CMK (cell line): ENCODE measurements at places on chromosomes 7 and 10.

DNA sequence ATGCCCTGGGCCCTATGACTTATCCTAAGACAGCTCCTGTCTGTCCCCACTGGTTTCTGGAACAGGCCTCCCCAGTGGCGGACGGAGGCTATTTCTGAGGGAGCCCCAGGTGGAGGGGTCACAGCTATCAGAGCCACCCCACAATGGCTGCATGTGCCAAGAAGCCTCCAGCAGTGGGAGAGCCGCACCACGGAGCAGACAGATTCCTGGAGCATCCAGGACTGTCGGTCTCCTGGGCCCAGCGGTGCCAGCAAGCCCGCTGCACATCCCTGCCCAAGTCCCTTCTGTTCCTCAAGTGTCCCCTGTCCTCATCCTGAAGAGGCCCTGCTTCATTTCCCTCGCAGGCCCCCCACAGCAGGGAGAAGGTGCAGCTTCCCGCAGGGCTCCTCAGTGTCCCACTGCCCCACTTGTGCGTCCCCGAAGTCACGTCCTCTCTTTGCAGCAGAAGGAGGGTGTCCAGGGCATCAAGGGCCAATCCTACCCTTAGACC lies 193.0 kb upstream of the SHH start:
- DNase-seq, result no peak

DNA sequence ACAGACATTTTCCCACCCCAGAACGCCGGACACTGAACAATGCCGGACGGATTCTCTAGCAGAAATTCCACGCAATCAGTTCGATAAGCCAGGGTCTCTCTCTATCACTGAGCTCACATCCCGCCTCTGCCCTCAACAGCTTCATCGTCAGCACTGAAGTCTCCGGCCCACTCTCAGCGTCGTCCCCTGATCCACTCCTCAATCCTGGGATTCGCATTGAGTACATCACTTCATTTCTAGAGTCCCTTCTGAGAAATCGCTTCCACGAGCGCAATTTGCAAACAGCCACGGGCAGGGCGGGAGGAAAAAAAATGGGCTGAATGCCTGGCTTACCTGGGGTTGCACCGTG lies 365 bp downstream of the YME1L1 start:
- no peak for DNase-seq

- DNase-seq, result no peak
These were observed 16.1 kb upstream of the CUZD1 start for GRCh38 chr10:122861711-122862161.

- DNase-seq, result no peak
These were observed 284.1 kb downstream of the KIF20B start for GRCh38 chr10:89985446-89985845.

- DNase-seq, result peak; percentile 45
These were observed 30.9 kb upstream of the FAM133B start for GRCh38 chr7:92621026-92621540.

DNA sequence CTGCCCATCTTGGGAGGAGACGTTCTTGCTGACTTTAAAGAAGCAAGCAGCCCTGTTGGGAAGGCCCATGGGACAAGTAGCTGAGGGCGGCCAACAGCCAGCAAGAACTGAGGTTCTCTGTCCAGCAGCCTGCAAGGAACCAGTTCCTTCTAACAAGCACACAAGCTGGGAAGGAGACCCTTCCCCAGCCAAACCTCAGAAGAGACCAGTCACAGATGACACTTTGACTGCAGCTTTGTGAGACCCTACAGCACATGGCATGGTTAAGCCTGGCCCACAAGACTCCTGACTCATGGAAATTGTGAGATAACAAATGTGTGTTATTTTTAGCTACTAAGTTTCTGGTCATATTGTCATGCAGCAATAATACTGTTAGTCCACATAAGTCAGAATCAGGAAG lies 99.9 kb downstream of the PRLHR start:
- no peak for DNase-seq

- DNase-seq, result no peak
These were observed 29.2 kb downstream of the FAM3C start for GRCh38 chr7:121366852-121367431.

GRCh38 chr7:129053938-129054437 lies 923 bp downstream of the TNPO3 start:
- peak; percentile 14 for DNase-seq

DNA sequence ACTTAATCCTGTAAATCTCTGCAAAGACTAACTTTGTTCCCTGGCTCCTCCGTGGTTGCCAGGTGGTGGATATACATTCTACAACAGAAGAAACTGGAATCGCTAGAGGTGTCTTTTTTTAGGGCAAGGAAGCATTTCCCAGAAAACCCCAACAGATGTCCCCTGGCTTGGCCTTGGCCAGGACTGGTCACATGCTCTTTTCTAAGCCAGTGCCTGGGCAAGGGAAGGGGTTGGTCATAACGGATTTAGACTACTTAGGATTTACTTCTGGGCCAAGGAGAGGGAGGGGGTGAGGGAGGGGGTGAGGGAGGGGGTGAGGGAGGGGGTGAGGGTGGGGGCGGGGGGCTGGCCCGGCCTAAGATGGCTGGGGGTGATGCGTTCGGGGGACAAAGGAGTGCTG lies 105.7 kb downstream of the SNX10 start:
- no peak for DNase-seq

GRCh38 chr7:120992965-120993494 lies 4.5 kb downstream of the CPED1 start:
- no peak for DNase-seq

DNA sequence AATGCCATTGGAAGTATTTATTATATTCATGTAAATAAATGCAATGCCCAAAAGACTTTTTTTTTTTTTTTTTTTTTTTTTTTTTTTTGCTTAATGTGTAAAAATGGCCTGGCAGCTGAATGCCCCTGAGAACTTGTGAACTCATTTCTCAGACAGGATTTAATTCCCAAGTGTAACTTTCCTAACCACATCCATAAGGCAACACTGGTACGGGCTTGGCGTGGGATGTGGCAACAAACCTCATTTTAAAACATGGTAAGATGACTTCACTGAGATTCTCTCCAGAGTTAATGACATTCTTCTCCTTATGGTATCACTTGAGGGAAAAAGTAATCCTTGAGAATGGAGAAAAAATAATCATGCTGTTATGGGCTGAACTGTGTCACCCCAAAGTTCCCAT lies 150.4 kb downstream of the DGKI start:
- DNase-seq, result no peak

- DNase-seq, result no peak
These were observed 27.9 kb downstream of the SRI start for GRCh38 chr7:88191911-88192310.

DNA sequence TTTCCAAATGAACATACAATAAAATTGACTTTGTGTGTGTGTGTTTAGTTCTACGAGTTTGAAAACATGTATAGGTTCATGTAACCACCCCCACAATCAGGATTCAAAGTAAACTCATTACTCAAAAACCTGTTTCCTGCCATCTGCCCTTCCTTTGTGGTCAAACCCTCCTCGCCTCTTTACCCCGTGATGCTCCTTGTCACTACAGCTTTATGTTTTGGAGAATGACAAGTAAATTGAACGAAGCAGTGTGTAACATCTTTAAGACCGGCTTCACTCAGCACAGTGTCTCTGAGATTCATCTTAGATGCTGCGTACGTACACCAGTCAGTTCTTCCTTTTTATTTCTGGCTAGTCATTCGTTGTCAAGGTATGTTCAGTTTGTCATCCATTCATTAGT lies 54.6 kb upstream of the MKI67 start:
- DNase-seq, result no peak

GRCh38 chr7:157444843-157445135 lies 108.0 kb downstream of the DNAJB6 start:
- DNase-seq, result no peak

GRCh38 chr7:43856996-43857395 lies 12.3 kb downstream of the MRPS24 start:
- DNase-seq, result no peak

GRCh38 chr10:72221278-72221677 lies 5.2 kb upstream of the ASCC1 start:
- no peak for DNase-seq

- no peak for DNase-seq
These were observed 73.4 kb downstream of the LHPP start for GRCh38 chr10:124534826-124535601.

DNA sequence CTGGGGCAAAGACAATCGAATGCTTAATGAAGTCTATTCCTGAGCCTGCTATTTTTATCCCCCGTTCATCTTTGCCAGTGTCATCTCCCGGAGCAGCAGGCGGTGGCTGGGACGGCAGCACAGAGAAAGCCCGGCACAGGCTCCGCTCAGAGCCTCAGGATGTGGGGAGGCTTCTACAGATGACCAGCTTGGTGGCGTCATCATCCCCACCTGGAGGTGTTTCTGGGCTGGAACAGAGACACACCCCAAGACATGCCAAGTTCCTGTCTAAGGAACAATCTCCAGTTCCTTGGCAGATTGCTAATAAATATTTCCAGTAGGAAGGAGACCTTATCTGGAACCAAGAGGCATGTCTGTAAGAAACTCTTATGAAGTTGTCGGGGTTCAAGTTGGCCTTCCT lies 552.4 kb upstream of the MGMT start:
- no peak for DNase-seq

DNA sequence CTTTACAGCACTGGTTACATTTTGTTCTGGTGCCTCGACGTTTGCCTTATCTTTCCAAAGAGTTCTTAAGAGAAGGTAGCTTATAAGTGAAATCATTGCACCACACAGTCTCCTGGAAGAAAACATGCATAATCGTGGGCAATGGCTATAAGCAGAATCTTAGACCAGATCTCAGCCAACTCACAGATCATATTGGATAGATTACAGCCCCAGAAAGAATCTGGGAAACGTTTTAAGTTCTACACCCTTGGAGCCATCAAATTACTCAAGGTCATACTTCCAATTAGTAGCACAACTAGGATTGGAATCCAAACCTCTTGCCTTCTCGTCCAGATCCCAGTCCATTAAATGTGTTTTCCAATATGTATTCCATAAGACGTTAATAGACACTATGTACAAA lies 8.8 kb upstream of the PDCD4 start:
- DNase-seq, result no peak

- DNase-seq, result no peak
These were observed 2.0 kb upstream of the ASB13 start for GRCh38 chr10:5668429-5668828.

DNA sequence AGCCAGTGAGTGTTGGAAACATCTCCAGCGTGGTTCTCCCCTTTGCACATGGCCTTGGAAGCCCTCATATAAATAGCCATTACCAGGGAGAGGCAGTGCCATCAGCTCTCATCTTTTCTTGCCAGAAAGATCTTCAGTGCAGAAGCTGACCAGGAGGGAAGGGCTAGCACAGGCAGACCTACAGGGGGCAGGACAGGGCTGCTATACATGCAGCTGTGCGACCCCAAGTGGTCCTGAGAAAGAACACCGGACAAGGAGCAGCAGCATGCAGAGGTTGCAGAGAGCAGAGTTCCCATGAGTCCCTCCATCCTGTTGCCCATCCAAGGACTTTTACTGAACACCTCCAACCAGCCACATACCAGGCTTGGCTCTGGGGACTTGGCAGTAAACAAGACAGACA lies 17.1 kb downstream of the GRID1 start:
- DNase-seq, result no peak

DNA sequence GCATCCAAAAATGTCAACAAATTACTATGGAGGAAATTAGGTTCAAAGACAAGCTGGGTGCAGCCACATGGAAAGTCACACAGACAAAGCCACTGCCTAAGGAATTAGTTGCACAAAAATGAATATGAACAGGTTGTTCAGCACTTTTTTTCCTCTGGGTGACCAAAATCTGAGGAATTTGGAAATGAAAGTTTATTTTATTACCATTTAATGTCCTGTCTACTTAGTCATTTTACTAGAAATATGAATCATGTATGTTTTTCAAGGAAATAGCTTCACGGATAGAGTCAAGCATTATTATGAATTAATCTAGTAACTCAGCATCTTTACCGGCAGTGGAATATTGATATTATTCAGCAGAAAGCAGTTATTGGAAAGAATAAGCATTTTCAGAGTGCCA lies 106.3 kb downstream of the ANK3 start:
- DNase-seq, result no peak

DNA sequence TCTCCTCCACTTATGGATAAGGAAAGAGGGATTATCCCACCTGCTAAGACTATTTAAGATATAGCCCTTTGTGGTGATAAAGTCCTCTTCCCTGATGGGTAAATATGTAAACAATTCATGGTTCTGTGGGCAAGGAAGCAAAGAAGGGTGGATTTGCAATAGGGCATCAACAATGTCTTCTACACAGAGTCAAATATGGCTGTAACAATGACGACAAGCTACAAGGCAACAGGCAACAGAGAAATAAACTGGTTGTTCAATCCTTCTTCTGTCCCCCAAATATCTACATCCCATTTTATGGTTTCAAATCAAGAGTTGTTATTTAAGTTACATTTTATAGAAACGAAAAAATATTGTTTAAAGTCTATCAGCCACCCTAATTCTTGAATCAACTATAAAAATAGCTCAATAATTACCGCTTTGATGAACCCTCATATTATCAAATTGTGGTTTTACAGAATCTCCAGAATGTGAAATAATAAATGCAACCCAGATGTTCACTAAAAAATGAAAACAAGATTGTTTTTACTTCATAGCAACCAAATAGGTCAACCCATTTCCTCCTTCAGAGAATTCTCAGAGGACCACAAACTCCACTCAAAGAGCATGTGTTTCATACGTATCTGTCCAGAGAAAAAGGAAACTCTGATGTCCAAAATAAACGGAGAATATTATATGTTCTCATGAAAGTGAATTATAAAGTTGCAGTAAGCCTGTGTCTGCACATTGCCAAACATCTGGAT lies 13.8 kb downstream of the CYTH3 start:
- no peak for DNase-seq

DNA sequence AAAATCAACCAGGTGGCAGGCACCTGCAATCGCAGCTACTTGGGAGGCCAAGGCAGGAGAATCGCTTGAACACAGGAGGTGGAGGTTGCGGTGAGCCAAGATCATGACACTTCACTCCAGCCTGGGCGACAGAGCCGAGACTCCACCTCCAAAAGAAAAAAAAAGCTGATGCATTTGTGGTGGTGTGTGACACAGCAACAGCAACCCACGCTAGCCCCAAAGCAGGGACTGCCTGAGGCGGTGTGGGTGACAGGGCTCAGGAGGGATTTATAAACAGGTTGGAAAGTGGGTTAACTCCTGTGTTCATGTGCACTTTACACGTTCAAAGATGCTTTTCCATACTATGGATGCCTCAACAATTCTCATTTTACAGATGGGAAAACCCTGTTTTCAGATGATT lies 395.9 kb upstream of the PODXL start:
- no peak for DNase-seq

DNA sequence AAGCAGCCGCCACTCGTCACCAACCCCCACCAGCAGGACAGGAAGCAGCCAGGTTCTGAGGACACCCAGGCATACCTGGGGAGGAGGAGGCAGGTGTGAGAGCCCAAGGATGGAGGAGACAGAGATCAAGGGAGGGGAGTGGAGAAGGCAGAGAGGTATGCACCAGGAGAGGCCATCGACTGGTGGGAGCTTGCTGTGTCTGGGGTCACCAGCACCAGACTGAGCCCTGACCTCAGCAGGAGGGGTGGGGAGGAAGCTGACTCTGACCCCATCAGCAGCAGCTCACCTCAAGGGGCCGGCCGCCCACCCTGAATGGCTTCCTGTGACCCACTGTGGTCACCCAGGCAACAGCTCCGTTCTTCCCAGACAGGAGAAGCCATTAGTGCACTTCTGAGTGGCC lies 7.8 kb downstream of the VIPR2 start:
- DNase-seq, result no peak
